ENCODE measurements at places on chromosomes 4 and X.

GRCh38 chr4:44186850-44187246 is 261.8 kb downstream of the KCTD8 start:
- no peak for DNase-seq

- DNase-seq: no peak
Measured at GRCh38 chrX:259692-260355, 21.4 kb upstream of the PLCXD1 start.

DNA sequence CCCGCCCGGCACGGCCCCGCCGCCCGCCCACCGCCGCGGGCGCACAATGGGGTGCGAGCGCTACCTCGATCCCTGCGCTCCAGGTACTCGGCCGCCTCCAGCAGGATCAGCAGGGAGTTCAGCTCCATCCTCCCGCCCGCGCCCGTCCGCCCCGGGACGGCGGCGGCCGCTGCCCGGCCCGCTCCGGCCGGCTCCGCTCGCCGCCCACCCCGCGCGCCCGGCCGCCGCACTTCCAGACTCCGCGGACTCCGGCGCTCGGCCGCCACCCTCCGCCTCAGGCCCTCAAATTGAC is at the start of gene MXD4:
Gene MXD4 (minus strand): TSS at position 257 of the 292 bp plus-strand sequence. CDS start 129 bp downstream, at position 128.
- no peak for DNase-seq

DNA sequence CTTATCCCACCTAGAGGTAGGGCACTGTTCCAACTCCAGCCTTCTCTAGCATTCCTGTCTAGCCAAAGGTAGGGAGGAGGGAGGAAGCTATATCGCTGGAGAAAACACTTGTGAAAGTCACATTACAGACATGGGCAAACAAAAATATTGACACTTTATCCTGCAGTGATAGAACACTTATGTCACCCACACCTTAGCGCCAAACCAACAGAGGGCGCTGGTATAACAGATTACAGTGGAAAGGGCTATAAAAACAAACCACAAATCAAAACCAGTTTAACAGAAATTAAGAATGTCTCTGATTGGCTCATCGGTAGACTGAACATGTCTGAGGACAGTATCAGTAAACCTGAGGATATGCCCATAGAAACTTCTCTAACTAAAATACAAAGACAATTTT is 451.3 kb downstream of the TLL1 start:
- DNase-seq: no peak

DNA sequence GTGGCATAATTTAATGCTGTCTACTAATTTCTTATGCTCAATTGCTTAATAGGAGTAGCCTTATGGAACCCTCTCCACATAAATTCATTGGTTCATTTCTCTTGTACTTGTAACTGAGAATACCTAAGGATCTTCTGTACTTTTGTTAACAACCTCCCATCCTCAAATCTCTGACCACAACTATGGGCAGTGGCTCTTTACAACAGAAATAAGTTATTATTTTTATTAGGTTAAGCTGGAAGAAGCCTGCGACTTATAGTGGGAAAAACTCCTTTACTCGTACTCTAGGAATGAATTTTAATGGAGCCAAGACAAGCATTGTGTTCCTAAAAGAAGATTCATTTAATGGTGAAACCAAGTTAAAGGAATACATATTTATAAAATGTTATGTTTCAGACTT is 337.1 kb upstream of the CTSO start:
- DNase-seq: no peak

DNA sequence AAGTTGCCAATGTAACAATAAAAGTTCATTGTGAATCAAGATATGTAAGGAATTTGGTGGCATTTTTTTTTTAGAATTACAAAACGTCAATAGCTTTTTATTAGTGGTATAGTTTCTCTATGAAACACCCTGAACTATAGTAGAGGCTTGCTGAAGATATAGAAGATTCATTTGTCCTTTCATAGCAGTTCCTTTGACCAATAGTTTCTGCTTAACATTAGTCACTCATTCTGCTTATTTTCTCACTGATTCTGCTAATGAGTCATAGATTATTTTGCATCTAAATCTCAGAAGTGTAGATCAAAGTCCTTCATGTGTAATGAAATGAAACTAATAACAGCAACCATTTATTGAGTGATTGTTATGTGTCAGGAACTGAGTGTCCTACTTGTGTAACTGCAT is 205.0 kb upstream of the TET2 start:
- no peak for DNase-seq

DNA sequence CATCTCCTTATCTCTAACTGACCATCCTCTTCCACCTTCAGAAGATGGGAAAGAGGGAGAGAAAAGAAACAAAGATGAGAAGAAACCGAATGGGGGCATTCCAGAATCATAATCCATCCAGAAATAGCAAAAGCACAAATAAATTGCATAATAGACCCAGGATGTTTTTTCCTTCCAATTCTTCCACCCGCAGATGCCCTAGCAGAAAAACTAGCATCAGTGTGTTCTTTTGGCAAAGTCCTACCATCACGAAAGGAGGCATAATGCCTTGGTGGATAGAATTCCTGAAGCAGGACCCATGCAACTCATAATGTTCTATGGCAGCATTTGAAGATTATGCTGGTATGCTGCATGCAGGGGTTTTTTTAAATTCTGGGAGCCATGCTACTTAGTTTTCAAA is 279.2 kb downstream of the PPP3CA start:
- no peak for DNase-seq

All from DMS79 treated with DMSO at 0.1 percent for 48 hours (cell line).